ENCODE measurements at places on chromosomes 5 and 9. TPM values are rescaled to one million over a fixed set of nuclear protein-coding genes. Genes with fewer than 3 reads are reported as not detected.

GRCh38 chr9:130817914-130818313 is 17.1 kb upstream of the ABL1 start:
- DNase-seq, result no peak

Gene PCDHGB6
- total RNA-seq, result 4.7 TPM

Gene PLAC8L1
- 0.45 TPM for total RNA-seq

Gene CDC20B
- total RNA-seq, result not detected

Gene QRFP
- not detected for total RNA-seq

DNA sequence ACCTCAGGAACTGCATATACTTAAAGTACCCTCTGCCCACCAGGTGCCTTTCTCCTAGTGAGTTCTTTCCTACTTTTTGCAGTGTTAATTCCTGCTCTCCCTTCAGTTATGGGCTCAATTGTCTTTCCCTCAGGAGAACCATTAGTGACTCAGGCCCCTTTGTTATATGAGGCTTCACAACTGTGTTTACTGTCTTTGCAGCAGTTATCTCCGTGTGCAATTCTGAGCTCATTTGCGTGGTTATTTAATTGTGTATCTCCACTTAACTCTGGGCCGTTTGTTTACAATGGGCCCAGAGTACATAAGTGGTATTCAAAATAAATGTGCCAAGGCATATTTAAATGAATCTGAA is 9.6 kb downstream of the FBXO38 start:
- no peak for DNase-seq

GRCh38 chr5:157917491-157917890 is 58.5 kb upstream of the CLINT1 start:
- DNase-seq, result no peak

GRCh38 chr5:115414406-115415142 is 118.1 kb upstream of the CCDC112 start:
- peak; percentile 47 for DNase-seq

DNA sequence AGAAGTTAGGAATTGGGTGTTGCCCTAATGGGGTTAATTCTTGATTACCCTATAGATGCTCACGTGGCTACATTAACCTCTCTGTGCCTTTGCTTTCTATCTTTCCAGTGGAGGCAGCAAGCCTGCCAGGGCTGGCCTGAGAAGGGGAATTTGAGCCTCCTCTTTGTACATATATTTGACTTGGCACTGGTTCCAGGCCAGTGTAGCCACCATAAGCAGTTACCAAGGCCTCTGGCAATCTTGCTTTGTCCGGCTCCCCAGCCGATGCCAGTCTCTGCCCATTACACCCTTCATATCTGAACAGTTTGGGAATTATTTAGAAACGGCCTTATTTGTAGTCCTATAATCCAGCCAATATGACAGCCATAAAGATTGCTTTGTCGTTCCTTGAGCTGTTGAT is 58.6 kb upstream of the PPARGC1B start:
- DNase-seq, result no peak

DNA sequence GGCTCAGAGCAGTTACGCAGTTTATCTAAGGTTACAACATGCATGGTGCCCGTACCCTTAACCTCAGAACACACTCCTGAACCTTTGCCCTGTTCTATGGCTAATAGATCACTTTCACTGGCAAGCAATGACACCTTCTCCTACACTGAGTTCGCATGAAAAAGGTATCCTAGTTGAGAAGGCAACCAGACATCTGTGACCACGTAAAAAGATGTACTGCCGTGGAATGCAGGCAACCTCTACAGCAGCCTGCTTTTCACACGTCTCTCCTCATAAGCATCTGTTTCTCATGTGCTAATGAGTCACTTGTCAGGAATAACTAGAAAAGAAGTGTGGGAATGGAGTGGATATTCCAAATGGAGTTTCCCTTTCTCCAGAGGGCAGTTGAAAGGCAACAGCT is 71.4 kb downstream of the FBXO38 start:
- no peak for DNase-seq
